Activated CD8-positive, alpha-beta T cell treated with anti-CD3 and anti-CD28 coated beads for 36 hours (primary cell): ENCODE measurements at places on chromosomes 11 and 22. TPM values are rescaled to one million over a fixed set of nuclear protein-coding genes. Genes with fewer than 3 reads are reported as not detected.

The MS4A2 gene
- not detected for total RNA-seq

The OR6A2 gene
- 0.16 TPM for total RNA-seq

The BTG4 gene
- total RNA-seq, result 0.36 TPM

The ARRB1 gene
- total RNA-seq, result 16.2 TPM

The RAG2 gene
- not detected for total RNA-seq

The ANKK1 gene
- total RNA-seq, result not detected

The SCN4B gene
- total RNA-seq, result 1.1 TPM

The CYP2D6 gene
- total RNA-seq, result 1.5 TPM

The A4GALT gene
- 0.38 TPM for total RNA-seq

The GRAMD1B gene
- total RNA-seq, result 15.4 TPM

The SYT7 gene
- not detected for total RNA-seq

The HBE1 gene
- total RNA-seq, result not detected

The POLDIP3 gene
- 71.1 TPM for total RNA-seq

The ART5 gene
- not detected for total RNA-seq

The PATE4 gene
- not detected for total RNA-seq

The NRXN2 gene
- 0.22 TPM for total RNA-seq

The SYT13 gene
- total RNA-seq, result not detected

The LSP1 gene
- 251 TPM for total RNA-seq

The UPK3A gene
- not detected for total RNA-seq
